ENCODE measurements at places on chromosomes 2 and 18. TPM values are rescaled to one million over a fixed set of nuclear protein-coding genes. Genes with fewer than 3 reads are reported as not detected.

- H3K27ac ChIP-seq = no peak overlapping the region
- H3K36me3 ChIP-seq = no peaks in the 10 kb centered on the region
- H3K27me3 ChIP-seq = no peaks in the 10 kb centered on the region
- H3K4me1 ChIP-seq = no peaks in the 10 kb centered on the region
- DNase-seq = no peak
Measured at GRCh38 chr2:195202163-195202845, 454.7 kb upstream of the SLC39A10 start.

SUCLG1 gene
- polyA plus RNA-seq = 117 TPM

GRCh38 chr18:2617401-2617998 lies 38.0 kb upstream of the SMCHD1 start:
- no peaks in the 10 kb centered on the region for H3K36me3 ChIP-seq
- H3K27me3 ChIP-seq = no peaks in the 10 kb centered on the region
- no peak overlapping the region for H3K27ac ChIP-seq
- H3K4me3 ChIP-seq = no peak overlapping the region

- no peaks in the 10 kb centered on the region for H3K4me1 ChIP-seq
- no peak overlapping the region for H3K4me3 ChIP-seq
- H3K27me3 ChIP-seq = no peaks in the 10 kb centered on the region
- no peak for DNase-seq
Measured at GRCh38 chr2:54589340-54590215, 133.5 kb downstream of the SPTBN1 start.

- H3K4me3 ChIP-seq = no peak overlapping the region
- no peaks in the 10 kb centered on the region for H3K27me3 ChIP-seq
- H3K4me1 ChIP-seq = no peaks in the 10 kb centered on the region
- no peak overlapping the region for H3K27ac ChIP-seq
- H3K36me3 ChIP-seq = no peaks in the 10 kb centered on the region
Measured at GRCh38 chr2:7780321-7780720, 863.1 kb downstream of the RNF144A start.

Data from aorta (tissue), 5 donors.